ENCODE measurements at places on chromosomes 2 and 18. TPM values are rescaled to one million over a fixed set of nuclear protein-coding genes. Genes with fewer than 3 reads are reported as not detected.
A peak's percentile ranks its signal among the peaks of the same experiment; 100 is the strongest.

DNA sequence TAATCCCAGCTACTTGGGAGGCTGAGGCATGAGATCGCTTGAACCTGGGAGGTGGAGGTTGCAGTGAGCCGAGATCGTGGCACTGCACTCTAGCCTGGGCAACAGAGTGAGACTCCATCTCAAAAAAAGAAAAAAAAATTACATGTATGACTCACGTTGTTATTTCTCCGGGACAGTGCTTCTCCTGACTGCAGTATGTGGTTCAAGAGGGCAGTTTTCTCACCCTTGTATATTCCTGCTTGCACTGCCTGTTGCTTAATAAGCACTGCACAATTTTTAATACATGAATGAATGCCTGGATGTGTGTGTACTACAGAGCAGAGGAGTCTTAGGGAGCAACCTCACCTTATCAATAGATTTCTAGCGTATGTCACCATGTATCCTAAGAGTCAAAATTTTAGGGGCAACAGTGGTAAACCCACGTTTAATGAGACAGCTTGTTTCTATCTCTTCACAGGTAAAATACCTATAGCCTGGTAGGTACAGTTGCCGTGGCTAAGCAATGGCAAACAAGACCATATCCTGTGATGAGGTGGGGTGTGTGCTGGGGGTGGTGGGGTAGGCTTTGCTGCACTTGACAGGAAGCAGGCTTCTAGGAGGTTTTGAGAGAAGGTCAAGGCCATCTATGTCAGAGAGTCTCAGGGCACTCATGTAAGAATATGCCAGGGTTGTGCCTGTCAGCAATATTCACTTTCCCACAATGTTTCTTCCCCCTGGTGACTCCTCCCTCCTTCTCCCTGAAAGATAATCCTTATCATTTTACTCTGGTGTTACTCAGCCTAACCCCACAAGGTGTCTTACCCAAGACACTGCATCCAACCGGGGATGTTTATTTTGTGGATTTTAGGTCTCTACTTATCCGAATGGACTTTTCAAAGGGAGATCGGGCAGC, 36.9 kb upstream of the MEX3C start:
- no peak for DNase-seq

DNA sequence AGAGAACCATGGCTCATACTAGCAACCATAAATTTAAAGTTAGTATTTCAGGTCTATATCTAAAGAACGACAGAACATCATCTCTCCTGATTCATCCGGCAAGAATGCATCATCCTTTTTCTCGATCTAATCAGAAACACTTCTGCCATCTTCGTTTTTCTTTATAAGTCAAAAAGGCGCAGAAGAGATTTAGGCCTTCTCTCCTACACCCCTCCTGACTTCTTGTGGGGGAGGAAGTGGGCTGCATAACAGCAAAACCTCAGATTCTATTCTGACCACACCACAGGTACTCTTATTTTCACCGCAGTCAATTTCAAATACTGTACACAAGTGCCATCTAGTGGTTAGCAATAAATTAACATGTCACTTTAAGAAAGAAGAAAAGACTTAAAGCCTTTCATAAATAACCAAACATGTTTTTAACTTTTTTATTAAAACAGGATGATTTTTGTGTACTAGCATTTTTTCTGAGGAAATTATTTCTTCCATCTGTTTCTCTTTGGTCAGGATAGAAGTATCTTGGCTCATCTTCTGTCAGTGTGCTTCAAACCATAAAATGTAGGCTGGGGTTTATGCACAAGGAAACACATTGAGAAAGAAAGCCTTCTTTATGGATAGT, 48.4 kb upstream of the PIK3C3 start:
- DNase-seq: peak; percentile 35

GRCh38 chr18:59597049-59597448, 100.2 kb downstream of the CCBE1 start:
- DNase-seq: no peak

- no peak for DNase-seq
Measured at GRCh38 chr2:213281156-213281555, 3.1 kb upstream of the SPAG16 start.

GRCh38 chr18:54612237-54612636, 21.2 kb downstream of the DYNAP start:
- no peak for DNase-seq

- DNase-seq: no peak
Measured at GRCh38 chr2:135011633-135012032, 35.6 kb downstream of the MAP3K19 start.

Gene TRABD2A
- total RNA-seq: 1.4 TPM

Gene HOXD9
- total RNA-seq: not detected

Gene DQX1
- 0.45 TPM for total RNA-seq

All from cerebellum (tissue), 4 donors.